NCI-H526 treated with DMSO at 0.1 percent for 48 hours (cell line): ENCODE measurements at places on chromosomes 12 and 14.

DNA sequence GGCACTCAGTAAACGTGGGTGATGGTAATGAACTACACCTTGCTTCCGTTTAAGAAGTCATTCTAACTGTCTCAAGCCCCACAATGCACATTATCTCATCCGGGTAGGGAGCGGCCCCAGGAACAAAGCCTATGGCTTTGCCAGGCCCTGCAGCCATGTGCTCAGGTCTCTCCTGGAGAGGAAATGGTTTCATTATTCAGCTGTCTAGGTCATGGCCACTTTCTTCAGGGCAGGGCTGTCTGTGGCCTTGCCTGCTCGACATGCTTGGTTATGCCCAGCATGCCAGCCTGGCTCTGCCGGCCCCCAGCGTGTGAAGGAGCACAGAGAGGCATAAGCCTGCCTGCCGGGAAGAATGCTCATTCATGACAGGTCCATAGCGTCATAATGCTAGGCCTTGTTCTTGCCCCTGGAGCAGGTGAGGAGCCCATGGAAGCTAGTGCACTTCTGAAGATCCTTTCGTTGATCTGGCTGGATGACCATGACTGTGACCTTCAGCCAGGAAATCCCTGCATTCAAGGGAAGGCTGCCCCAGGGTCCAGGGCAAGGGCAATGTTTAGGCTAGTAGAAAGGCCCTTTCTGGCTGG lies 26.3 kb upstream of the FOS start:
- DNase-seq, result no peak

DNA sequence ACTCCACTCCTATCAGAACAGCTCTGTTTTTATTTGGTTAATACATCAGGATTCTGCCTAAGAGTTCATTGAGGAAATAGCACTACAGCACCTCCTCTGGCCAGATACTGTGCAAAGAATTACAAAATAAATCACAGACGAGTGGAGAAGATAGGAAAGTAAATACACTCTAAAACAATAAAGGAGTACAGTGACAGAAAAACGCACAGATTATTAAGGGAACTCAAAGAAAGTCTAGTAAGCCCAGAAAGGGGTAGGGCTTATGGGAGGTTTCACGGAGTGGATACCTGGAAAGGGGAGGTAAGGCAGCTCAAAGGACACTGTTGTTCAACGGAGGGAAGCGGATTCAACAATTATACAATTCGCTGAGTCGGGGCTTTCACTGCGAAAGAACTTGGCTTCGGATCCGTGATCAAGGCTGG lies 5.5 kb downstream of the OR10AD1 start:
- no peak for DNase-seq

GRCh38 chr14:96662116-96662970 lies 134.8 kb upstream of the VRK1 start:
- DNase-seq, result peak; percentile 15

DNA sequence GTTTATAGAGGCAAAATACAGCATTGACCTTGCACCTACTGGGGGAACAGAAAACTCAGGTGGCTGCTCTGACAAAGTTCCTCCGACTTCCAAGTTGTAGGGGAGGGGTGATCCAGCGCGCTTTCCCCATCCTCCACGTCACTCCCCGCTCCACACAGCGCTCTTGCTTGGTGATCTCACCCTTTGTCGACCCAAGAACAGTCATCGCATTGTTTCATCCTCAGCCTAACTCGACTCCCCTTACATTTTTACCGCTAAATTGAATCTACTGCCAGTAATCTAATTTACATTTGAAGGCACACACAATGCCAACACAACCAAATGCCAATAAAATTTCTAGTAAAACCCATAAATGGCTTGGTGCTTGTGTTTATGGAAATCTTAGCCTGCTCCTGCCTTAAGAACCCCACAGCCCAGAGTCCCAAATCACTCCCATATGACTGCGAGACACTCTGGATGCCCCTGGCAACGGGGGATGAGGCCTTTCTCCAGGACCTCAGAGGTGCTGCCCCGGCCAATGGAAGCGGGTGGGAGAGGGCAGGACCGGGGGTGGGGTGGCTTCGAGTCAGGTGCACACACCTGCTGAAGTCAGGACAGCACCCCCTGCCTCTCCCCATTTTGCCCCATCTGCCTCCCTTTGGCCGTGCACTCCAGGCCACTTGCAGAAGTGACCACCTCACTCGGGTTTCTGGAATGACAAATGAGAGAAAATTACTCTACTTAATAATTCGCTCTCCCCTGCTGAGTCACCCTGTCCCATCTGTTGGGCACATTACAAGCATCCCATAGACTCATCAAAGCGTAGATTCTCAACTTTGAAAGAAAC lies 98.2 kb upstream of the GSC start:
- peak; percentile 83 for DNase-seq

DNA sequence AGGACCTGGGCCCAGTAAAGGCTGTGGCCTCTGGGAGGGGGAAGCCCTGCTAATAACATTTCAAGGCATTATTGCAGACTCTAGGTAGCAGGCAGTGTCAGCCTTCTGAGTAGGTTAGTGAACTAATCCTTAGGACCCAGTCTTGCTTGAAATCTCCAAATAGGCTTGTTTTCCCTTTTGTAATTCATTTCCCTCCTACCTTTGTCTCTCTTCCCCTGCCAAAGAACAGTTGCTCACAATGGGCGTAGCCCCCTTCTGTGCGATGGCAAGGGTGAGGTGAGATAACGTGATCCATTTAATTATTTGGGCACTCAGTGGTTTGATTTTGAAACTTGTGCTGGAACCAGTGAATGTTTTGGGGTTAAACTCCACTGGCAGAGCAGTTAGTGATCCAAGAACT lies 10.9 kb downstream of the PELI2 start:
- DNase-seq, result no peak

- no peak for DNase-seq
Measured at GRCh38 chr12:96033549-96034389, 1.6 kb downstream of the LTA4H start.

- DNase-seq, result no peak
Measured at GRCh38 chr14:94974893-94975292, 182.4 kb downstream of the DICER1 start.

- DNase-seq, result peak; percentile 80
Measured at GRCh38 chr14:58239244-58240195, 5.1 kb upstream of the PSMA3 start.

DNA sequence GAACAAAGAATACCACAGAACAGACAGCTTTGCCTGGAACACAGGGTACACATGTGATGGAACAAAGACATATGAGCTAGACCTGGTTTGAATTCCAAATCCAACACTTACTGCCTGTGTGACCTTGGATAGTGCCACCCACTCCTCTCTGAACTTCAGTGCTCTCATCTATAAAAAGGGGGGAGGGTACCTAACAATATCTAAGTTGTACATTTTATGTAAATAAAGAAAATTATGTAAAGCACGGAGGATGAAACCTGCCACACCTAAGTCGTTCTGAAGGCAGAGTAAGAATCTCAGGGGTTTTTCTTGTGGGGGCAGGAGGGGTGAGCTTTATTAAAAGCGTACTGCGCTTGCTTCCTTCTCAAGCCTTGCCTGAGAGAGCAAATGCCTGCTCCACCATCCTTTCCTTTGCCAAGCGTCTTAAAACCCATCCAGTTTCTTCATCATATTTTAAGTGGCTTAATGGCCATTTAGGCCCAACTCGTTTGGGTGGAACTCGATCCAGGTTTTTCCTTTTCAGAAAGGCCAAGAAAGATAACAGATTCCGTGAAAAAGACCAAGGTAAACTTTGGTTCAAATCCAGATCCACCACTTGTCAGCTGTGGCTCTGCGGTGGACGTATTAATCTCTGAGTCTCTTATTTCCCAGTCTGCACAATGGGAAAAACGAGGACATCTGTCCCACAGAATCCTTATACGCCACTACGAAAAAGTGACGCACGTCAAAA lies 946 bp downstream of the DDX24 start:
- DNase-seq, result no peak

GRCh38 chr12:88623777-88624548 lies 43.7 kb upstream of the KITLG start:
- no peak for DNase-seq

- DNase-seq, result no peak
Measured at GRCh38 chr14:33061667-33062325, 123.1 kb downstream of the NPAS3 start.

DNA sequence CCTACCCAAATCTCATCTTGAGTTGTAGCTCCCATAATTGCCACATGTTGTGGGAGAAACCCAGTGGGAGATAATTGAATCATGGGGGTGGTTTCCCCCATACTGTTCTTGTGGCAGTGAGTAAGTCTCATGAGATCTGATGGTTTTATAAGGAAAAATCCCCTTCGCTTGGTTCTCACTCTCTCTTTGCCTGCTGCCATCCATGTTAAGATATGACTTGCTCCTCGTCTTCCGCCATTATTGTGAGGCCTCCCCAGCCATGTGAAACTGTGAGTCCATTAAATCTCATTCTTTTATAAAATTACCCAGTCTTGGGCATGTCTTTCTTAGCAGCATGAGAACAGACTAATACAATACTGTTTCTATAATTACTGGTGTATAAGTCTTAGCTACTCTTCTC lies 6.5 kb upstream of the BCAT1 start:
- no peak for DNase-seq

- DNase-seq, result no peak
Measured at GRCh38 chr12:4244868-4245267, 28.7 kb upstream of the CCND2 start.

DNA sequence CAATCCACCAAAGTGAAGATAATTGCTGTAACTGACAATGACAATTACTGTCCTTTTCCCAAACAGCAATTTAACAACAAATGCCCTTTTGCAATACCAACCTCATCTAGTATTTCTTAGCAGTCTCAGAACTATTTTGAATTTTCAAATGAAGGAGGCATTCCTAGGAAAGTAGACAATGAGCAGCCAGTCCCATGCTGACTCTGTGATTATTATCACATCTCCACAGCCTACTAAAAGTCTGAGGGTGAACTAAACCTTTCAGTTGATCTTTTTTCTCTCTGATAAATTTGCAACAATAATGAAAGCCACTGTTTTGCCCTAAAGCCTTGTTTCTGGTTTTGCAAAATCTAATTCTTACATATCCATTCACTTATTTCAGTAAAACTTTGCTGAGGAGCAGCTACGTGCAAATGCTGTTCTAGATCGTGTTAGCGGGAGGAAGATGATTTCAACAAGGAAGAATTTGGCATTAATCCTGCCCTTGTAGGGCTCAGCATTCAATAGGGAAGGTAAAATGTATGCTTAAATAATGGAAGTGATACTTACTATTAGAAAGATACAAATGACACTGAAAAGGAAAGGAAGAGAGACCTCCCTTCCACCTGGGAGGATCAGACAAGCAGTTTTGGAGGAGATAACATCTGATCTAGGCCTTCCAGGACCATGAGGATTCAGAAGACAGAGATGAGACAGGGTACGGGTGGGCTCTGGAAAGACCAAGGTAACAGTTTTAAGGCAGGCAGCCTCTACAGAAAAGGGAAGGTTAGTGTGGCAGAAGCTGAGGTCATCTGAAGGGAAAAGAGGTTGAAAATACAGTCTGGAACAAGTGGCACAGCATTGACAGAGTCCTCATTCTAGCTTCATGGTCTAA lies 47.4 kb downstream of the SLC38A1 start:
- no peak for DNase-seq

- no peak for DNase-seq
Measured at GRCh38 chr12:111434680-111435338, 29.1 kb downstream of the SH2B3 start.

DNA sequence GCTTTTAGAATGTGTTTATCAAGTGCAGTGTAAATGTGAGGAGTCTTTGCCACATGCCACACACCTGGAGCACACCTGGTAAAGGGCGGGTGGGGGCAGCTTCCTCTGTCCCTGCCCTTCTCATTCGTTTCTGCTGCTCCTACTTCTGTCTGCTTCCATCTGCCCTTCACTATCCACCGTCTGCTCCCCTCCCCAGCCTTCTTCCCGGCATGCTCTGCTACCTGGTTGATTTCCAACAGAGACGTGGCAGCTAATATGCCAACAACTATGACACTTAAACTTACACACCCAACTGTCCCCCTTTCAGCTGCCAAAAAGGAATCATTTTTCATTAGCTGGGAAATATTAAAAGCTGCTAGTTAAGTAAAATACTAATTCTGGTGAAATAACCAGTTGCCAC lies 9.1 kb upstream of the CARMIL3 start:
- no peak for DNase-seq

- no peak for DNase-seq
Measured at GRCh38 chr14:92880351-92880750, 42.6 kb upstream of the CHGA start.

- DNase-seq, result no peak
Measured at GRCh38 chr12:105573574-105573973, 243.1 kb downstream of the C12orf75 start.

DNA sequence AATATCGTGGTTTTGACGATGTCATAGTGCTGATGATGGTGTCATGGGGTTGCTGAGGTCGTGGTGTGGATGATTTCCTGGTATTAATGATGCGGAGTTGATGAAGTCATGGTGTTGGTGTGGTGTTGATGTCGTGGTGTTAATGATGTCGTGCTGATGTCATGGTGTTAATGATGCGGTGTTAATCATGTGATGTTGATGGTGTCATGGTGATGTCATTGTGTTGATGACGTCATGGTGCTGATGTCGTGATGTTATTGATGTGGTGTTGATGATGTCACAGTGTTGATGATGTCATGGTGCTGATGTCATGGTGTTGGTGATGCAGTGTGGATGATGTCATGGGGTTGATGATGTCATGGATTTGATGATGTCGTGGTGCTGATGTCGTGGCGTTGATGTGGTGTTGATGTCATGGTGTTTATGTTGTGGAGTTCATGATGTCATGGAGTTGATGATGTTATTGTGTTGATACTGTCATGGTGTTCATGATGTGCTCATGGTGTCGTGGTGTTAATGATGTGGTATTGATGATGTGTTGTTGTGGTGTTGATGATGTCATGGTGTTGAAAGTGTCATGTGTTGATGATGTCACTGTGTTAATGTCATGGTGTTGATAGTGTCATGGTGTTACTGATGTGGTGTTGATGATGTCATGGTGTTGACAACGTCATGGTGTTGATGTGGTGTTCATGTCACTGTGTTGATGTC lies 48.5 kb upstream of the RIMBP2 start:
- DNase-seq, result no peak

- DNase-seq, result no peak
Measured at GRCh38 chr12:80766210-80766609, 49.5 kb downstream of the MYF5 start.

GRCh38 chr14:41642367-41642766 lies 35.7 kb downstream of the LRFN5 start:
- no peak for DNase-seq

GRCh38 chr12:128852885-128853599 lies at the start of gene GLT1D1:
Gene GLT1D1, plus strand, starts transcription at chr12:128853478. Its CDS starts 104 bp downstream, at chr12:128853582.
- DNase-seq, result no peak

GRCh38 chr12:96882862-96883261 lies 24.2 kb upstream of the NEDD1 start:
- DNase-seq, result no peak

GRCh38 chr12:578748-579419 lies 84.4 kb downstream of the NINJ2 start:
- DNase-seq, result no peak
